ENCODE measurements at places on chromosomes 5 and 9.
A peak's percentile ranks its signal among the peaks of the same experiment; 100 is the strongest.

DNA sequence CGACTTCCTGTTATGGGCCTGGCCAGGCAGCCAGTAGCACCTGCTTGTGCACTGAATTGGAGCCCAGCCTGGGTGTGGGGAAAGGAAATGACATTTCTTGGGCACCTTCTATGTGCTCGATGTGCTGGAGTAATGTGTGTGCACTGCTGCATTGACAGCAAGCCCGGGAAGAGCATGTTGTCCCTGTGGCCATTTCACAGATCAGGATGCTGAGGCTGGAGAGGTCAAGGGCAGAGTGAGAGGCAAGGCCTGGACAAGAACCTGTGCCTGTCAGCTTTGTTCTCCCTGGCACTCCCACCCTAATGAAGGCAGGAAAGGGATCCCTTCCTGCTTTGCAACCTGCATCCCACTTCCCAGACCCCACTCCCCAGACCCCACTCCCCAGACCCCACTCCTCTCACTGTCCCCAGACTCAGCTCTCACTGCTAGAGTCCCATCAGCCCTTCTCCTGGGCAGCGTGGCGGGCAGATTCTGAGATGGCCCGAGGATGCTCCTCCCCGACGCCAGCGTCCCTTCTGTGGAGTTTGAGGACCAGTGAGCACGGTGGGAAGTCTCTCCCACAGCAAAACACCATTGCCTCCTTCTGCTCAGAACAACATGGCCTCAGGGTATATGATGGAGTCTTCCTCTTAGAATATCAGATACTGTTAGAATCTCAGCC, 49.6 kb downstream of the BARX1 start:
- no peak for DNase-seq

- DNase-seq = peak; percentile 91
Measured at GRCh38 chr9:100472788-100473275, at the start of gene TMEFF1. Gene TMEFF1, plus strand, starts transcription at chr9:100473149. Its CDS starts 396 bp downstream, at chr9:100473545.

- DNase-seq = no peak
Measured at GRCh38 chr9:129005336-129005997, 22.7 kb downstream of the SH3GLB2 start.

DNA sequence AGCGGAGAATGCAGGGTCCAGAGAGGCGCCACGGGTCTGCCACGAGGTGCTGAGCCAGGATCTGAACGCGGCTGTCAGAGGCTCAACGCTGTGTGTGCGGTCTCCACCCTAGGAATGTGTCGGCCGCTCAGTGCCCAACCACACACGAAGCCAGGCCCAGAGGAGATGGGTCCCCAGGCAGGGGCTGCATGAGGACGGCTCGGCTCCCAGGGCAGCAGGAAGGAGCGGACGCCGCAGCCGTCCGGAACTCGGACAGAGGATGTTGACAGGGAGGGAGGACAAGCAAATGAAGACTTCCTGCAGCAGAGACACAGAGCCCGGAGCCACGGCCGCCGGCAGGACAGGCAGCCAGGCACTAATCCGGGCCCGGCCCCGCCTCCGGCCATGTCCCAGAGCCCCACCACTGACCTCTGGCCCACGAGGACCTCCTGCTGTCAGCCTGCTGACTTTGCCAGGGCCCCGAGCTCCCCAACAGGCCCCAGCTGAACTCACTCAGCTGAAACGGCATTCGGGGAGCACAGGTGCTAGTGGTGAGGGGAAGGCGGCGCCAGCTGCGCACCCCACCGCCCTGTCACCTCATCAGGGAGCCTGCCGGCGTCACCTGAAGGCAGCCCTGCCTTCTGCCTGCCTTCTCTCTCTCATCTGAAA, 12.7 kb downstream of the VAV2 start:
- peak; percentile 5 for DNase-seq

DNA sequence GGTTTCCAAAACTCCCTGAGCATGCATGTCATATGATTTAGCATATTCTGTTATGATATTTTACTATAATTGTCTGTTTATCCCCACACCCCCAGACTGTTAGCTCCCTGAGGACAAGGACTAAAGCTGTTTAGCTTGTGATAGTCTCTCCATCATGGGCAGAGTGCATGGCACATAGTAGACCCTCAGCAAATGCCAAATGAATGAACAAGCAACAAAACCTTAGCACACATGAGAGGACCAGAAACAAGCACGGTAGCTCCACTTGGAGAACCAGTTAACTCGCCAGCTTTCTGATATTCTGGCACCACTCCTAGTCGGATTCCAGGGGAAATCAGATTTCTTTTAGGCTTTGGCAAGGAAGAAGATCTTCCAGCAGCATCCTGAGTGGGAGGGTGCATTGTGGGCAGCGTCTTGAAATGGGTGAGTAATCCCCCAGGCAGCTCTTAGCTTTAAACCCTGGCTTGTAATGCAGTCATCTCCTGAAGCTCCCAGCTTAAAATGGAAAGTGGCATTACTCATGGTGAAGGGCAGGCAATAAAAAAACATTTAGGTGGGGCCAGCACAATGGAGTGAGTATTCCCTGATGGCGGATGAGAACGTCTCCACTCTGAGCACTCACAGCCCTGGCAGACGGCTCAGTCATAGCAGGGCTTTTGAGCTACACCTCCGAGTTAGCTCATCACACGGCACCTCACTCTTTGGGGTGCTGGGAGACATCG, 41.1 kb downstream of the FGF1 start:
- no peak for DNase-seq

- DNase-seq = peak; percentile 88
Measured at GRCh38 chr9:76704593-76705204, 59.5 kb upstream of the PCA3 start.

DNA sequence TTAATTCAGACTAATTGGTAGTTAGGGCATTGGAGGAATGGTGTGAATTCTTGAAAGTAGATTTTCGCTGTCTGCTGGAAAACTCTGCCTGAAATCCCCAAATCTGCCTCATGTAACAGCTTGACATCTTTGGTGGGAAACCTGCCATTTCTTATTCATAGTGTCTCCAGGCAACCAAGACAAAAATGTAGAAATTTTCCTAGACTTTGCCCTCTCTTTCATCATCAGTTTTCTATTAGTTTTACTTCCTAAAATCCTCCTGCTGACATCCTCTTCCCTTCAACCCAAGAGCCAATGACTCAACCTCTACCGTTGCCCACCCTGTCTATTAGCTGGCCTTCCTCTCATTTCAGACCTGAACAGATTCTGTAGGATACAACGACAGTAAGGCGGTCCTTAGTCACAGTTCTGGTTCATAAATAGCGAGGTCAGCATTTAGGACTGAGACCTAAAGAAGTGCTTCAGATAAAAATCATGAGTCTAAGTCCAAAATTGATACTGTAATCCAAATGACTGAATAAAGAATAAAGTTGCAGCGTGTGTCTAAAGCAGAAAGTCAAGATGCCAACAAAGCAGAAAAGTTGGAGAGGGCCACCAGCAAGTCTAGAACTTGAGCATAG, 133.9 kb downstream of the MUSK start:
- no peak for DNase-seq

GRCh38 chr5:14153932-14154731, 11.0 kb downstream of the TRIO start:
- peak; percentile 63 for DNase-seq

- no peak for DNase-seq
Measured at GRCh38 chr5:67164856-67165525, 31.6 kb downstream of the CD180 start.

- peak; percentile 80 for DNase-seq
Measured at GRCh38 chr5:140785905-140786686, at the start of gene PCDHA1. Gene PCDHA1, plus strand, starts transcription at chr5:140786140.

GRCh38 chr5:38538161-38538560, 18.3 kb downstream of the LIFR start:
- DNase-seq = no peak

- peak; percentile 14 for DNase-seq
Measured at GRCh38 chr9:73038613-73039012, 85.8 kb upstream of the ALDH1A1 start.

- DNase-seq = no peak
Measured at GRCh38 chr5:107542428-107542827, 128.3 kb downstream of the EFNA5 start.

DNA sequence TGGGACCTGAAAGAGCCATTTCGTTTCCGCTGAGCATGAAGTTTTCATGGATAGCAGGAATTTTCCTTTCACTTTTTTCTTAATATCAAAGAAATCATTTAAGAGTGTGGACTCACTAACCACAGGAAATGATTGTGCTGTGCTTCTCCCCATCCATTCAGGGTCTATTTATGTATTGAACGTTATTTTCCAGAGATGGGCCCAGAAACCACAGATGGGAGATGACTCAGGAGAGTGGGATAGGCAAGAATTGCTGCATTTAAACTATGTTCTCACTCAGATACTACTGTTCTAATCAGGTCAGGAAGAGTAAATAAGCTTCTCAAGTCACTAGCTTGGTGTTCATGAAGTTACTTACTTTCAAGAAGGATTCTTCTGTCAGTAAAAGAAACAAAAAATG, 763.8 kb downstream of the DTWD2 start:
- no peak for DNase-seq

GRCh38 chr5:148107608-148108007, 43.8 kb downstream of the SPINK5 start:
- peak; percentile 14 for DNase-seq

GRCh38 chr5:21071421-21071820, 1083.4 kb upstream of the CDH18 start:
- no peak for DNase-seq
